RWPE1 (cell line): ENCODE measurements at places on chromosomes 7 and 10.
A peak's percentile ranks its signal among the peaks of the same experiment; 100 is the strongest.

DNA sequence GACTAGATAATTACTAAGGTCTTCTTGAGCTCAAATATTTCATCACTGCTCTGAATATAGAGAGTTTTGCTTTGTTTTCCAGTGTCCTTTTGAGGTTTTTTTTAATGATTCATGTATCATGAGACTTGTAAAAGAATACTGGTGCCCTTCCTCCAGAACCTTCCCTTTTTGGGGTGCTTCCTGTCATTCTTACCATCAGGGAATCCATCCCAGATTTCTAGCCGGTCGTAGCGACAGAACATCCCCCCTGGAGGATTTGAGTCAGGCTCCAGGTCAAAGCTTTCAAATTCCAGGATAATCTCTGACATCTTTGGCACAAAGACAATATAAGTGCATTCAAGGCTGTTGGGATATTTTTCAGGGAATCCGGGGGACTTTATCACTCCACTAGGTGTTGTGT, 71.0 kb downstream of the NRP1 start:
- DNase-seq, result no peak

DNA sequence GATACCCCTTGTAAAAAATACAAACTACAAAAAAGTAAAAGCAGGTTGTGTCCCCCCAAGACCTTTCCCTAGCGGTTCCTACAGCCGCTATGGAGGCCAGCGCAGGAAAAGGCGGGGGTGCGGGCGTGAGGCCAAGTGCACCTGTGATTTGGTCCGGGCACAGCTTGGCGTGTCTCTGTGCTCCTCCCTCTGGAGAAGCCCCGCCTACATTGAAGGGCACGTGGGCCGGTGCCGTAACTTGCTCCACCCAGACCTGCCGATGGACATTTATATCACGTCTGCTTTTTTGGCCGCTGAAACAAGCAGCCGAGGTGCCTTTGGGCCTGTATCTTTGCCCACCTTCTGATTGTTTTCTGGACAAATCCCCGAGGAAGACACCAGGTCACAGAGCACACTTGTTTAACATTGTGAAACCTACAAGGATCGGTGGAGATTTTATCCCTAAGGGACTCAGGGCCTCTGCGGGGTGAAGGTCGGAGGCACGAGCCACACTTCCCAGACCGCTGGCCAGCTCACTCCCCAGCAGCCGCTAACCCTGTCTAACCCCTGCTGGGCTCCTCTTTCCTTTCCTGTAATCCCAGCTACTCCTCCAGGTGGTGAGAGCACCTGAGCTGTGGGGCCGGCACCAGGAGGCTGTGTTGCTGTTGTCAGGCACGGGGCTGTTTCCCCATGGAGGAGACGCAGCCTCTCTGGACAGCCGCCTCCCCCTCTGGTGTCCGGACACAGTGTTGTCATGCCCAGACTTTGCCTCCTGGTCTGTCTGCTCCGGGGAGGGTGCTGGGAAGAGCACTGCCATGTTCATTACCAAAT, 18.8 kb upstream of the INPP5A start:
- DNase-seq, result peak; percentile 83

DNA sequence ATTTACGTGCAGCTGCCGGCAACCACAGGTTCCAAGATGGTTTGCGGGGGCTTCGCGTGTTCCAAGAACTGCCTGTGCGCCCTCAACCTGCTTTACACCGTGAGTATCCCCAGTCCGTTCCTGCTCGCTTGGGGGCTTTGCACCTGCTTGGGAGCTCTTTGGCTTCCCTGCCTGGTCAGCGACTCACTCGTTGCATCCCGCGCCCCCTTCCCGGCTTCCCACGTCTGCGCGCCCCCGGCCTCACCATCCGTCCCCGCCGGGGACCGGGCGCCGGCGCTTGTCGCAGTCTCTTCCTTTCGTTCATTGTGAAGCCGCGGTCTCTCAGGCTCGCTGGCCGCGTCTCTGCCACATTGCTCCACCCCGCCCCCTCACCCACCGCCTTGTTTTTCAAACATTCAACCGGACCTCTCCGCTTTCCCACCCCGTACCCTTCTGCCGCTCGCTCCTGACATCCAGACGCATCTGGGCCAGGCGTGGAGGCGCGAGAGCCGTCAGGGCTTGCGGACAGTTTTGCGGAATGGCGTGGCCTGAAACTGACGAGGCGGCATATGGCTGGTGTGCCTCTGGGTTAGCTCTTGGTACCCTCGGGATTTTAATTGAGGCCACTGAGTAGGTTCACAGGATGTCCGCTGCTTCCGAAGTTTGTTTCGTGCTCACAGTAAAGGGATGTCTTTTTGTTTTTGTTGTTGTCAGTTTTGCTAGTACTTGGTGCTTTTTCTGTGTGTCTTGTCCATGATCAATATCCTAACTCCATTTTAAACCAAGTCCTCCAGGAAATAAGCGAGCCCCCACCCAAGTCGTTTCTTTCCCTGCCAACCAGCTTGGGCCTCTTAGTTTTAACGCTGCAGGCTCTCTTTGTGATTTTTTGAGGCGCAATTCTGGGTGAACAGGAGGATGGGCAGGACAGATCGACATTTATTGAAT, 639 bp downstream of the TSPAN13 start:
- DNase-seq, result peak; percentile 41

DNA sequence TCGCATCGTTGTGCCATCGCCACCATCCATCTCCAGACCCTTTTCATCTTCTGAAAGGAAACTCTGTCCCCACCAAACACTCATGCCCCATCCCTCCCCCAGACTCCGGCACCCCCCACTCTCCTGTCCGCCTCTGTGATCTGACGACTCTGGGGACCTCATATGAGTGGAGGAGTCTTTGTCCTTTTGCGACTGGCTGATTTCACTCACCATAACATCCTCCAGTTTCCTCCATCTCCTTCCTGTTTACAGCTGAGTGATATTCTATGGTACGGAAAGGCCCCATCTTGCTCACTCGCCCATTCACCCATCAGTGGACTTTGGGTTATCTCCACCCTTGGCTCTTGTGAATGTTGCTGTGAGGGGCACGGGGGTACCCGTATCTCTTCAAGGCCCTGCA, 11.8 kb upstream of the INSIG1 start:
- no peak for DNase-seq

- no peak for DNase-seq
These were observed 82.8 kb upstream of the EEPD1 start for GRCh38 chr7:36070230-36070629.

GRCh38 chr7:32298408-32299132, 191.6 kb downstream of the LSM5 start:
- no peak for DNase-seq

GRCh38 chr10:28575852-28576251, 42.9 kb downstream of the WAC start:
- DNase-seq, result no peak

DNA sequence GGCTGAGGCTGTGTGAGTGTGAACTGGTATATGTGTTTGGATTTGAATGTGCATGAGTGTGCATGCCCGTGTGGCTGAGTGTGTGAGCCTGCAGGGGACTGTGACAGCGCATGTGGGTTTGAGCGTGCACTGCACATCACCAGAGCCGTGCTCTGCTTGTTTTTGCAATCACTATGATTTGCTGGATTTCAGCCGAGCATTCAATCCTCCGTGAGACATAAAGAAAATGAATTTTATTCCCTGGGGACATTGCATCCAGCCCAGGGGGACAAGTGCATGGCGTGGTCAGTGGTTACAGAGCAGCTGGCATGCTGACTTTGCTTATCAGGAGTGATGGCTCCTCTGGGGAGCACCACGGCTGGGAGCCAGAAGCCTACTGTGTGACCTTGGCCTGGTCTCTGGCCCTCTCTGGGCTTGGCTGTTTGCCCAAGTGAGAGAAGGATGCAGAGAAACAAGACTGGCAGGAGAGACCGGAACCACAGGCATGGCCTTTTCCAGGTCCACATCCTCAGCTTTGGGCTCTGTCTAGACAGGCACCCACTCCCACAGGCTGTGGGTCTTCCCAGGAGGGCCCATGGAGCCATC, 160.2 kb upstream of the UNC5B start:
- DNase-seq, result no peak

DNA sequence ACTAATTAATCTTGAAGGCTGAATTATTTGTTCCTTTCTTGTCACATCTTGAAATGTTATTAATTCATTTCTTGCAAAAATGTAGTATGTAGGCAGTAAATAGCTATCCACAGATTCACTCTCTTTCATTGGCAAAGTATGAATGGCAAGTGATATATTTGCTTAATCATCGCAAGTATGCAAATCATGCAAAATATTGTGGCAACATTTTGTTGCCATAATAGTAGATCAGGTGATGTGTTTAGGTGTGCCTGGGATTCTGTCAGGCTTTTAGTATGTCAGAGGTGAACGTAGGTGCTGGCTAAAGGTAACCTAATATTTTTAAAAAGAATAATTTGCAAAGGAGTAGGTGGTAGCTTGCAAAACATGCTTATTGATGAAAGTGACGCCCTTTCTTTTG, 5.9 kb downstream of the MAP3K8 start:
- DNase-seq, result no peak

GRCh38 chr10:3208481-3209406, 36.2 kb upstream of the PITRM1 start:
- no peak for DNase-seq

DNA sequence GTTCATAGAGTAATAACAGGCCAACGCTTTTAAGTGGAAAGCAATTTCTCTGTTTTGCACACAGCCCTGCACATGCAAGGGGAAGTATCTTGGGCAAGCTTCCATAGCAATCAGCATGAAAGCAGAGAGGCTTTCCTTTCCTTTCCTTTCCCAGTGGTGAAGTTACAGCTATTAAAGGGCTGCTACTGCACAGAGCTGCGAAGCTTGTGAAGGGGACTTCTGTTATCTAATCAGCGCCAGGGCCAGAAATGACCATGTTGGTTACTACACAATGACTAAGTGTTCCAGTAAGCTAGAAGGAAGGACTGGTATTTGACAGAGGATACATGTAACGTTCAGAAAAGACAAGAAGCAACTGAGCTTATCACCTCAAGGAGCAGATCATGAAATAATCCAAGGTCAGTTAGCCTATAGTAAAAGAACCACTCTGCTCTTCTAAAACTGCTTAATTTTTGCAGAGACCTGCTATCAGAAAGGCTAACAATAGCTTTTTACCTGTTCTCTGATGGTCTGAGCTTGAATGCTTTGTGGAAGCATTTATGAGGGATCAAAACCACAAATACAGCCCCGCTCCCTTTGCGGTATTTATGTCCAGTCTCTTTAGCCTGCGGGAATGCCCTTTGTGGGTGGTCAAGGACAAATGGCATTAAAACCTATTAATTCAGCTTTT, 45.9 kb downstream of the SGMS1 start:
- DNase-seq, result no peak

DNA sequence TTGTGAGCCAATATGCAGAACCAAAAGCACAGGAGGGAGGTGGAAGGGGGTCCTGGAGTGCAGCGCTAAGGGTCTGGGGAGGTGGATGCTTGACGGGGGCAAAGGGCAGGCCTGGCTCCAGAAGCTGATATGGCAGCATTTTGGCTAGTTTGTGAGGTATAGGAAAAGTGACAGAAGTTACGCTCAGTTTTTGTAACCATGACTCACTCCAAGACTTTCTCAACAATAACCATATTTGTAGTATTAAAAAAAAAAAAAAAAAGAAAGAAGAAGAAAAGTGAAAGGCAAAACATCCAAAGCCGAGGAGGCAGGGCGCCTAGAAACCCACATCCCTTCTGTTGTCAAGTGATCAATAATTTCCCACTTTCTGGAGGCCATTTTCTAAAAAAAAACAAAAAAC, 92.3 kb downstream of the RNF216 start:
- no peak for DNase-seq

DNA sequence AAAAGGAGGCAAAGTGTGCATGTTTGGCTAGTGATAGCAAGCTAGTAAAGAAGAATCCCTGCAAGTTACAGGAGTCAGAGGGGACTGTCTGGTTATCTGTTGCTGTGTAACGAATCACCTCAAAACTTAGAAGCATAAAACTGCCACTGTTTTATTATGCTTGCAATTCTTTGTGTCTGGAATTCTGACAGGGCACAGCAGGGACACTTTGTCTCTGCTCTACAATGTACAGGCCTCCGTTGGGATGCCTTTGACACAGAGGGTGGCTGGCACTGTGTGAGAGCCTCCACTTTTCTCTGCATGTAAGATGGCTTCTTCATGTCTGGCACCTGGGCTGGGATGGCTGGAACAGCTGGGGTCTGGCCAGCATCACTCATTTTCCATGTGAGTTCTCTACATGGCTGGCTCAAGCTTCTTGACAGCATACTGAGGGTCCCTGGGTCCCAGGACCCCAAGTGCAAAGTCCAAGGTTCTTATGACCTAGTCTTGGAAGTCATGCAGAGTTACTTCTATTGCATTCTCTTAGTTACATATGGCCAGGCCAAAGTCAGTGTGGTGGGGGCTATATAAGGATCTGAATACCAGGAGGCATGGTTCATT, 276.9 kb downstream of the RPS24 start:
- no peak for DNase-seq

DNA sequence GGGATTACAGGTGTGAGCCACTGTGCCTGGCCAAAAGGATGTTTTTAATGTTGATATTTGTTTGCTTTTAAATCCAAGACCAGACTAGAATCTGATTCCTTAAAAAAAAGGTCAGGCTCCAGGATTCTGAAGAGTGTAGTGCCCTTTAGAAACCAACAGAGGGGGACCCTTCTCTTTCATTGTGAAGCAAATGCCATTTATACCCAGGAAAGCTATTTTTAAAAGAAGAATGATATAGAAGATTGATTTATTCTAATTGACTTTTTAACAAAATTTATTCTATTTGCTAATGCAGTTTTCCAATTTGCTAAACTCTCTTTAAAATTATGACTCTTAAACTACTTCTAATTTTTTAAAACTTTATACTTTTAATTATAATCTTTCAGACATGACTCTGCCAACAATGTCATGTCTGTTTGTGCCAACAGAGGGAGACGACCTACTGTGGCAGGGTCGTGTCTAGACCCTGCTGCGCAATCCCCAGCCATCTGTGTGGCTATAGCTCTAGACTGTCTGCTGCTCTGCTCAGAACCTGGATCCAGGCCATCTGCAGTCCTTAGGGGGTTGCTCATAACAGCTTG, 201.0 kb upstream of the IMMP2L start:
- DNase-seq, result peak; percentile 62

DNA sequence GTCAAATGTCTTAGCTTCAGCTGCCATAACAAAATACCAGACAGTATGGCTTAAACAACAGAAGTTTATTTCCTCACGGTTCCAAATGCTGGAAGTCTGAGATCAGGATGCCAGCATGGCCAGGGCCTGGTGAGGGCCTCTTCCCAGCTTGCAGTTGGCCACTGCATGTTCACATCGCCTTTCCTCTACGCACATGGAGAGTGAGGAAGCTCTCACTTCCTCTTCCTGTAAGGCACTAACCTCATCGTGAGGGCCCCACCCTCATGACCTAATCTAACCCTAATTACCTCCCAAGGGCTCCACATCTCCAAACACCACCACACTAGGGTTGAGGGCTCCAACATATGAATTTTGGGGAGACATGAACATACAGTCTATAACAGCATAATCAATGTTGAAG, 14.4 kb downstream of the ZNF33B start:
- DNase-seq, result no peak

- peak; percentile 68 for DNase-seq
These were observed at the start of gene ZNF239 for GRCh38 chr10:43574001-43574892. TSS of gene ZNF239 (minus strand) at chr10:43574616. CDS start at chr10:43558079, 16,537 bp downstream.

- no peak for DNase-seq
These were observed 12.6 kb downstream of the TBATA start for GRCh38 chr10:70772627-70773026.

GRCh38 chr7:1197997-1198625, 34.6 kb upstream of the UNCX start:
- DNase-seq, result peak; percentile 72
